K562 (cell line): ENCODE measurements at places on chromosomes 12 and 14. TPM values are rescaled to one million over a fixed set of nuclear protein-coding genes. Genes with fewer than 3 reads are reported as not detected.
A peak's percentile ranks its signal among the peaks of the same experiment; 100 is the strongest.

- no peaks in the 10 kb centered on the region for H3K27me3 ChIP-seq
- H3K36me3 ChIP-seq: no peaks in the 10 kb centered on the region
- no peaks in the 10 kb centered on the region for H3K4me1 ChIP-seq
These were observed 31.1 kb upstream of the TMX1 start for GRCh38 chr14:51208982-51209381.

DNA sequence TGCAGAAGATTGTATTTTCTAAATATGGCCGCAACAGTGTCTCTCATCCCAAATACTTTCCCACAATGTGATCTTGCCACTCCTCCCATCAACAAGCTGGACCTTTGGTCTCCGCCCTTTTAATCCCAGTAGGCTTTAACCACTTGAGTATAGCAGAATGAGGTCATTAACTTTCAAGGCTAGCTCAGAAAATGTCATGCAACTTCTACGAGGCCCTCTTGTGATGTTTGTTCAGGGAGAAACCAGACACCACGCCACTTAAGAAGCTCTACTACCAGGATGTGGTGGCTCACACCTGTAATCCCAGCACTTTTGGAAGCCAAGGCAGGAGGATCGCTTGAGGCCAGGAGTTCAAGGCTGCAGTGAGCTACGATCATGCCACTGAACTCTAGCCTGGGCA lies 20.1 kb upstream of the OR6J1 start:
- no peak overlapping the region for H3K4me3 ChIP-seq
- no peaks in the 10 kb centered on the region for H3K4me1 ChIP-seq
- no peaks in the 10 kb centered on the region for H3K27me3 ChIP-seq
- no peak overlapping the region for H3K27ac ChIP-seq
- no peak for DNase-seq

DNA sequence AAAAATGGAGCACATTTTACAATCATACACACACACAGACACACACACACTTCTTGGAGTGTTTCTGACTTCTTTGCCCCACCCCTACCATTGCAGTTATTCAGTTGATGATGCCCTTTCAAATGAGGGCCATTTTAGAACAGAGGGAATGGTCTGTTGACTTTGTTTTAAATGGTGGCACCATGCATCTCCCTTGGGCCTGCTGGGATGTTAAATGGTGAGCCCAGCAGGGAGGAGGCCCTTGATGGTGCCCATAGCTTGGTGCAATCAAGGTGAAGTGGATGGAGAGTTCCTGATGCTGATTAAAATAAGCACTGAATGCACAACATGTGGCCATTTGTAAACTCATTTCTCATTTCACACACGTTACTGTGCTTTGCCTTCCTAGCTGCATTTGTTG lies 13.3 kb downstream of the C12orf75 start:
- no peak overlapping the region for H3K4me3 ChIP-seq
- no peaks in the 10 kb centered on the region for H3K36me3 ChIP-seq
- no peak overlapping the region; the same call in 2 of the 3 replicates for H3K27ac ChIP-seq
- DNase-seq: no peak

DNA sequence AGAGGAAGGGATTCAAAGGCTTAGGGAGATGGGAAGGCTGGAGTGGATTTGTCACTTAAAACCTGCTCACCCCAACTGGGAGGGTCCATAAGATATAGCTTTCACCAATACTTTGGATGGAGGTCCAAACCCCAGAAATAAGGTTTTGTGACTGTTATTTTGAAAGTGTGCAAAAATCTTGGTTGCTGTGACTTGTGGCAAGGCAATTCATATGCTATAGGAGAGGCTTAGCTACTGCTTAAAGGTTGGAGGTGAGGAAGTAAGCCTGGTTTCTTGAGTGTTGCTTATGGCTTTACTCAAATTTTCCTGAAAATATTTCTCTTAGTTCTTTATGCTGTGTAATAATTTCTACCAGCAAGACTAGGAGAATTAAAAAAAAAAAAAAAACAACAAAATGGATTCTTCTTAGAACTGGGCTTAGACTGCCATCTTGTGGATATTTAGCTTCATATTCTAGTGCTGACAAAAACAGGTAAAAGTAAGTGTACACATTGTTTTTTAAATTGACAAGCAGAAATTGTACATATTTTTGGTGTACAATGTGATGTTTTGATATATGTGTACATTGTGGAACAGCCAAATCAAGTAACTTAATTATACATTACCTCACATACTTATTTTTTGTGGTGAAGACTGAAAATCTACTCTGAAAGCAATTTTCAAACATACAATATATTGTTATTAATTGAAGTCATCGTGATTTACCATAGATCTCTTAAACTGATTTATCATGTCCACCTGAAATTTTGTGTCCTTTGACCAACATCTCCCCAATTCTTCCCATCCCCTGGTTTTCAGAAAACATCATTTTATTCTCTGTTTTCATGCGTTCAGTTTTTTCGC lies 23.0 kb downstream of the PDE6H start:
- peak; percentile 9 for DNase-seq
- no peak overlapping the region for H3K27ac ChIP-seq
- H3K36me3 ChIP-seq: no peaks in the 10 kb centered on the region
- no peaks in the 10 kb centered on the region for H3K4me1 ChIP-seq

- no peaks in the 10 kb centered on the region for H3K4me1 ChIP-seq
- H3K4me3 ChIP-seq: no peak overlapping the region
- no peak overlapping the region for H3K27ac ChIP-seq
- H3K36me3 ChIP-seq: no peaks in the 10 kb centered on the region
These were observed 208.6 kb downstream of the SLC38A4 start for GRCh38 chr12:46617167-46617566.

DNA sequence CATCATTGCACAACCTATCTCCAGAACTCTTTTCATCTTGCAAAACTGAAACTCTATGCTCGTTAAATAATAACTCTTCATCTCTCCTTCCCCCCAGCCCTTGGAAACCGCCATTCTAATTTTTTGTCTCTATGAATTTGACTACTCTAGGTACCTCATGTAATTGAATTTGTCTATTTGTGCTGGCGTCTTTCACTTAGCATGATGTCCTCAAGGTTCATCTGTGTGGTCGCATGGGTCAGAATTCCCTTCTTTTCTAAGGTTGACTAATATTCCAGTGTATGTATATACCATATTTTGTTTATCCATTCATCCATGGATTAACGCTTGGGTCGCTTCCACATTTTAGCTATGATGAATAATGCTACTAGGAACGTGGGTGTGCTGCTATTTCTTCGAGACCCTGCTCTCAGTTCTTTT lies 80.1 kb downstream of the PLXNC1 start:
- H3K27me3 ChIP-seq: peaks cover 49% of the 10 kb centered on the region
- no peak for DNase-seq

DNA sequence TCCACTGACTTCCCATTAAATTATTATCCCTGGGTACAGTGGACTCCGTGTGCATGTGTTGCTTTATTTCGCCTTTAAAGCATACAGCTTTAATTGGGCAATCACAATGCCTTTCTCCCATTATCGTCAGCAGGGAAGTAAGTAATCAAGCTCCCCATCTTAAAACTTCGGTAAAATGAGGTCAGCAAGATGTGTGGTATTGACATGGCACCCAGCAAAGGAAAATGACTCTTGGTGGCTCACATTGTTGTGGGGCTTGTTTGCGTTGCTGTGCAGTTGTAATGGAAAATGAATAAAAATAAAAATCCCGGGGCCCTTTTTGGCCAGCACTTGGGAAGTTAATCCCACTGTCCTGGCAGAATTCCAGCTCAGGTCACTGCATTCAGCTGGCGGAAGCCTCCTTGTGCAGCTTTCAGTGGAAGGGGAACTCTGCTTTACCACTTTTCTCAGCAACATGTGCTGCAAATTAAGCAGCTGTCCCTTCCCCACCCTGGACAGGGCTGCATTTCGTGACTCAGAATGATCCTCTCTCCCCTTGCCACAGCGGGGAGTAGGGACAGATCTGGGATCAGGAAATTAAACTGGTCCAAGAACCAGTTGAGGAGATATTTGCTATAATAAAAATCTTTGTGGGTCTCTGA lies 13.9 kb upstream of the ATP2A2 start:
- no peaks in the 10 kb centered on the region for H3K36me3 ChIP-seq
- no peak overlapping the region for H3K4me3 ChIP-seq
- DNase-seq: peak; percentile 45
- peaks cover 59% of the 10 kb centered on the region for H3K4me1 ChIP-seq

GRCh38 chr14:99099051-99099787 lies 172.8 kb downstream of the BCL11B start:
- H3K27me3 ChIP-seq: no peaks in the 10 kb centered on the region
- H3K27ac ChIP-seq: no peak overlapping the region
- DNase-seq: no peak

GRCh38 chr12:30764251-30764650 lies 9.5 kb upstream of the CAPRIN2 start:
- H3K4me3 ChIP-seq: no peak overlapping the region
- no peaks in the 10 kb centered on the region for H3K27me3 ChIP-seq
- DNase-seq: no peak
- no peaks in the 10 kb centered on the region; the same call in 2 of the 3 replicates for H3K36me3 ChIP-seq
- H3K4me1 ChIP-seq: no peaks in the 10 kb centered on the region; the same call in 1 of the 2 replicates

DNA sequence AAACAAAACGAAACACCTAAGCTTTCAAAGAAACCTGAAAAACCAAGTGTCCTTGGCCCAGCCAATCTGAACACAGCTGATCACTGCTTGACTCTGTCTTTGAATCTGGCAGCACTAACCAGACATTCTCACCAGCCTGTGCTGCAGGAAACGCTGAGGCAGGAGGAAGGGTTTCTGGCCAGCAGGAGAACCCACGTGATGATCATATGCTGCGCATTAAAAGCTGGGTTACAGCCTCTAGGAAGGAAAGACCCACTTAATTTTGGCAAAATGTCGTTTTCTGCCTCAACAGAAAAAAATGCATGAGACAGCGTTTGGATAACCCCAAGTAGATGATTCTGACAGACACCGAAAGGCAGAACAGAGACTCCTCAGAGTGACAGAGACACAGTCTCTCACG lies 9.8 kb downstream of the APPL2 start:
- H3K36me3 ChIP-seq: peaks cover 3% of the 10 kb centered on the region; the same call in 1 of the 3 replicates
- peaks cover 3% of the 10 kb centered on the region for H3K4me1 ChIP-seq
- DNase-seq: peak; percentile 20
- H3K27ac ChIP-seq: no peak overlapping the region
- H3K27me3 ChIP-seq: no peaks in the 10 kb centered on the region
- no peak overlapping the region for H3K4me3 ChIP-seq

- H3K27ac ChIP-seq: no peak overlapping the region
- no peak for DNase-seq
- no peaks in the 10 kb centered on the region for H3K4me1 ChIP-seq
- no peak overlapping the region for H3K4me3 ChIP-seq
These were observed 231.9 kb downstream of the BCL11B start for GRCh38 chr14:99040052-99040451.

DNA sequence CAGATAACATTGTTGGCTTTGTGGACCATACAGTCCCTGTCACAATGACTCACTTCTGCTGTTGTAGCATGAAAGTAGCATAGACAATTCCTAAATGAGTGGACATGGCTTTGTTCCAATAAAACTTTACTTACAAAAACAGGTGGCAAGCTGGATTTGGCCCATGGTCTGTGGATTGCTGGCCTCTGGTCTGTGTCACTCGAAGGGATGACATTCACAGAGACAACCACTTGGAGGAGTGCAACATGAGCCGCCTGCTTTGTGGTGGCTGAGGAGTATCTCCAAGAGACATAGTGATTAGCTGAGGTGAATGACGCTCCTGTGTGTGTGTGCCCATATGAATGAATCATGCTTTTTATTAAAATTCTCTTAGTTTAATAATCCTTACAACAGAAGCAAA lies 81.3 kb upstream of the NRXN3 start:
- peaks cover 30% of the 10 kb centered on the region for H3K27me3 ChIP-seq
- DNase-seq: no peak
- H3K4me3 ChIP-seq: no peak overlapping the region

- no peaks in the 10 kb centered on the region for H3K4me1 ChIP-seq
- H3K27ac ChIP-seq: no peak overlapping the region
- no peaks in the 10 kb centered on the region for H3K36me3 ChIP-seq
- no peak for DNase-seq
- H3K27me3 ChIP-seq: peaks cover 11% of the 10 kb centered on the region; the same call in 1 of the 2 replicates
These were observed 11.6 kb upstream of the FOXN3 start for GRCh38 chr14:89428546-89429198.

GRCh38 chr12:123139926-123140675 lies 10.8 kb downstream of the PITPNM2 start:
- peak overlapping the region; percentile 18; the same call in 1 of the 3 replicates for H3K27ac ChIP-seq
- H3K4me3 ChIP-seq: no peak overlapping the region
- no peak for DNase-seq
- no peaks in the 10 kb centered on the region for H3K36me3 ChIP-seq
- H3K4me1 ChIP-seq: peaks cover 11% of the 10 kb centered on the region; the same call in 1 of the 2 replicates
- H3K27me3 ChIP-seq: no peaks in the 10 kb centered on the region

DNA sequence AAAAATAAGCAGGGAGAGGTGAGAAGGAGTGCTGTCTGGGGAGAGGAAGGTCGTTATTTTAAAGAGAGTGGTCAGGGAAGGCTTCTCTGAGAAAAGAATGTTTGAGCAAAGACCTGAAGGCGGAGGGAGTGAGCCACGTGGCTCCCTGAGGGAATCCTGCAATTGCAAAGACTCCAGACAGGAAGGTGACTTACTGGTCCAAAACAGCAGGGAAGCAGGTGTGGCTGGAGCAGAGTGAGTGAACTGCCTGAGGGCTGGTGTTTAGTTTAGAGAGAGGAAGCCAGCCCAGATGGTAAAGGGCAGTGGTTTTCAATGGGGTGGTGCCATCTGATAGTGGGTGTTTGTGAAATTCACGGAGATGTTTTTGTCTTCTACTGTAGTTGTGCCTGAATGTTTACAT lies 58.8 kb upstream of the LTA4H start:
- H3K27me3 ChIP-seq: no peaks in the 10 kb centered on the region
- H3K27ac ChIP-seq: no peak overlapping the region
- no peaks in the 10 kb centered on the region for H3K36me3 ChIP-seq
- no peaks in the 10 kb centered on the region for H3K4me1 ChIP-seq
- H3K4me3 ChIP-seq: no peak overlapping the region
- no peak for DNase-seq

GRCh38 chr14:100989924-100990323 lies 86.4 kb upstream of the RTL1 start:
- no peak overlapping the region for H3K4me3 ChIP-seq
- no peaks in the 10 kb centered on the region for H3K27me3 ChIP-seq
- H3K4me1 ChIP-seq: no peaks in the 10 kb centered on the region
- no peak overlapping the region for H3K27ac ChIP-seq
- DNase-seq: no peak

- DNase-seq: no peak
- H3K27ac ChIP-seq: no peak overlapping the region
- H3K36me3 ChIP-seq: peaks cover 67% of the 10 kb centered on the region; the same call in 2 of the 3 replicates
- no peak overlapping the region for H3K4me3 ChIP-seq
- no peaks in the 10 kb centered on the region for H3K27me3 ChIP-seq
- peaks cover 14% of the 10 kb centered on the region; the same call in 2 of the 3 replicates for H3K4me1 ChIP-seq
These were observed 9.3 kb downstream of the TNFAIP2 start for GRCh38 chr14:103132381-103133209.

DNA sequence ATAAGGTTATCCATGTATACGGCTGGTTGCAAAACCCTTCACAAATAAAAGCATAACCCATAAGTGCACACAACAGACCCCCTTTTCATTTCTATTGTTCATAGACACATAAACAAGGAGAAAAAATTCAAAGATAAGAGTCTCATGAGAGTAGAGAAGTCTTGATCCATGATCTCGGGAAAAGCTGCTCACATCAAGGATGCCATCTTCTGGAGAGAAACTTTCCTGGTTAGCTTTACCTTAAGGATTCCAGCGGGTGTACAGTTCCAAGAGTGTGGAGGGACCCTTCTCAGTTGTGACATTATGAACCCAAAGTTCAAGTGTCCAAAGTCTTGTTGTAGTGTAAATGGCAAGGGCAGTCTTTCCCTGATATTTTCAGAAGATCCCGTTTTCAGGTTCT lies 144.5 kb downstream of the LLPH start:
- DNase-seq: no peak
- no peaks in the 10 kb centered on the region for H3K27me3 ChIP-seq
- H3K36me3 ChIP-seq: no peaks in the 10 kb centered on the region
- no peak overlapping the region for H3K4me3 ChIP-seq
- H3K27ac ChIP-seq: no peak overlapping the region
- H3K4me1 ChIP-seq: no peaks in the 10 kb centered on the region

Gene PTPRB
- 4.2 and 4.8 TPM in 2 replicates for total RNA-seq

Gene SMCO2
- not detected in 2 replicates for total RNA-seq

Gene POTEM
- not detected in 2 replicates for total RNA-seq

Gene FOXG1
- total RNA-seq: 3.0 and 3.7 TPM in 2 replicates

Gene SLC10A1
- not detected in 2 replicates for total RNA-seq

Gene DHRS1
- total RNA-seq: 17.8 and 21.1 TPM in 2 replicates
